ENCODE measurements at places on chromosomes 1 and 21. TPM values are rescaled to one million over a fixed set of nuclear protein-coding genes. Genes with fewer than 3 reads are reported as not detected.
A peak's percentile ranks its signal among the peaks of the same experiment; 100 is the strongest.

Gene MYBPH
- not detected for polyA plus RNA-seq

Gene CLCNKB
- polyA plus RNA-seq: 5.7 TPM

Gene CD48
- polyA plus RNA-seq: not detected

Gene XCL1
- 0.39 TPM for polyA plus RNA-seq

Gene RER1
- polyA plus RNA-seq: 134 TPM

Gene MGST3
- 201 TPM for polyA plus RNA-seq

Gene TGFB2
- 0.08 TPM for polyA plus RNA-seq

Gene CSF3R
- not detected for polyA plus RNA-seq

Gene DAB1
- polyA plus RNA-seq: 4.4 TPM

Gene TSSK3
- 1.2 TPM for polyA plus RNA-seq

Gene TNNI3K
- polyA plus RNA-seq: 0.41 TPM

Gene GSTM5
- polyA plus RNA-seq: 0.89 TPM

Gene RPAP2
- 3.9 TPM for polyA plus RNA-seq

Gene LAX1
- not detected for polyA plus RNA-seq

Gene DENND2C
- 0.96 TPM for polyA plus RNA-seq

Gene L1TD1
- 35.3 TPM for polyA plus RNA-seq

GRCh38 chr1:237911911-237912310 lies 21.2 kb upstream of the ZP4 start:
- no peak for DNase-seq

- no peak for DNase-seq
Measured at GRCh38 chr1:219798283-219799030, 129.9 kb downstream of the SLC30A10 start.

- DNase-seq: no peak
Measured at GRCh38 chr1:175834597-175834996, 91.2 kb upstream of the TNR start.

DNA sequence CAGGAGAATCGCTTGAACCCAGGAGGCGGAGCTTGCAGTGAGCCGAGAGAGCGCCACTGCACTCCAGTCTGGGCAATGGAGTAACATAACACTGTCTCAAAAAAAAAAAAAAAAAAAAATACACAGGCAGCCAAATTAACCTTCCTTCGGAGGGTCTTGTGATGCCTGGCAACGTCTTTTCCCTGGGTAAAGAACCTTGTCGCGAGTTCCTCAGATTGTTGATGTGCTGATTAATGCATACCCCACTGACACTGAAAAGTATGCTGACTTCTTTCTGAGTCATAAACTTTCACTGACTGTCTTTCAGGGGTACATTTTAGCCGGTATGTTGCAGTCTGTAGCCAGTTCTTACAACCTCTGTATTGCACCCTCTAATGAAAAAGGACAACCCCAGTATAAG lies 95.1 kb upstream of the SOD1 start:
- DNase-seq: no peak

GRCh38 chr1:206850401-206850800 lies 15.0 kb upstream of the IL20 start:
- no peak for DNase-seq

DNA sequence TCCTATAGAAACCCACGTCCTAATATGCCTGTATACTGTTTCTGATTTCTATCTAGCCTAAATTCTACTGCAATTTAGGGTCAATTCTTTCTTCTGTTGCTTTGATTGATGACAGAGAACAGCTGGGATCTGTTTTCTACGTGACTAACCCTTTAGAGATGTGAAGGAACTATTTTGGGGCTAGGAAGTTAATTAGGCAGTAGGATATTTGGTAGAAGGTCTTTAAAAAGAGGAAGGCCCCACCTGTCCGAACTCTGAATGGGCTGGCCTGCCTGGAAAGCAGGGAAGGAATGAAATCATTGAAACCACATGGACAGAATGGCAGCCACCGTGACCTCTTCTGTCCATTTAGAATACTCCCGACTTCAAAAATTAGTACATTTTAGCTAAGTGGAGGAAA lies 21.0 kb downstream of the EIF2D start:
- DNase-seq: no peak

GRCh38 chr1:172950528-172950927 lies 100.2 kb downstream of the TNFSF18 start:
- no peak for DNase-seq

- no peak for DNase-seq
Measured at GRCh38 chr1:202270871-202271326, 70.8 kb downstream of the UBE2T start.

- DNase-seq: no peak
Measured at GRCh38 chr1:46492269-46492853, 2.7 kb downstream of the DMBX1 start.

GRCh38 chr1:230215529-230215928 lies 148.5 kb downstream of the GALNT2 start:
- no peak for DNase-seq

DNA sequence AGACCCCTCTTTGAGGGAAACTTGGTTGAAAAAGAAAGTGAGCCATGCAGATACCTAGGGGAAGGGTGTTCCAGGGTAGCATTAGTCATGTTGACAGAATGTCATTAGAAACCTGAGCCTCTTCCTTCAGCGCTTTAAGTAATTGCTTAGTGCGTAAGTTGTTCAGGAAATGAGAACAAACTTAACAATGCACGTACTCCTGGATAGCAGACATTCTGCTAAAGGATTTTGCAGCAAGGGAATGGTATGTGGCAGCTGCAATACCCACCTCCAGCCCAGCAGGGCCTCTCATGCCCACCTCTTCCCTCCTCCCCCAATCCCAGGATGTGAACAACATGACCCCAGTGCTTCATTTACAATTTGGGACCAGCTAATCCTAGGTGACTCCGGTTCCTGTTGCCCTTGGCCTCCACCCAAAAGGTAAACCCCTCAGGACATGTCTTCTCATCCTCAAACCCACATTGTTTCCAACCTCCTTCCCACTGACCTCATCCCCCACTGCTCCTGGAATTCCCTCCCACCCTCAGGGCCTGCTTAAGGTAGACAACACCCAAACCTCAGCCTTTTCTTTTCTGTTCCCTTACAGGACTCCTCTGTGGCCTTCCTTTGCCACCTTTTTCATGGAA lies 98.0 kb upstream of the BCAR3 start:
- no peak for DNase-seq

DNA sequence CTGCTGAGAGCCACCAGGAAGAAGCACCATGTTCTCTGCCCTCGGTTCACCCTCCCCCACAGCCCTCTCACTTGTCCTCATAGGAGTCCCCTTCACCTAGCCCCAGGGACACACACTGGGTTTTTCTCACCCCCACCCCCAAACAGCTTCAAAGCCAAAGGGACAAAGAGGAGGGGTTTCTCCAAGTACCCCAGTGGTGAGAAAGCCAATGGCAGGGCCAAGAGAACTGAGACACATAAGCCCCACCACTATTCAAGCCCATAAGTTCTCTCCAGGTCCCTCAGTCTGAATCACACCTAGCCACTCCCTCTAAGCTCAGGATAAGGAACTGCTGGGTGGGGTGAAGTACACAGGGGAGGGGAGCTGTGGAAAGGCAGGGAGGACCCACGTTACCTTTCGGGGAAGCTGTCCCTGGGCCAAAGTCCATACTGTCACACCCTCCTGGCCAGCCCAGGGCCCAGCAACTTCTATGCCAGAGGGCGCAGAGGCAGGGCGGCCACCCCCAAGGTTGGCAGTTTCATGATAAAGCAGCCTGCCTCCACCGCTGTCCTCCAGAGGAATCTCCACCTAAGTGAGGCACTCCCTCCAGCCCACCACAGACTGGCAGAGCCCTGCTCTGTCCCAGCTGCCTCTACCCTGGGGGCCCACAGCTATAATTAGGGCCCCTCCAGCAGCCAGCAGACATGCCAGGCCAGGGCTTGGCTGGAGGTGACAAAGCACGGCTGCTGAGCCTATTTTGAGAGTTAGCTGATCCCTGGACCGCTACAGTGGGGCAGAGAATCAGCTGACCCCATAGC lies 39.0 kb upstream of the PPP1R15B start:
- no peak for DNase-seq

GRCh38 chr1:12433323-12434053 lies 184.5 kb downstream of the DHRS3 start:
- DNase-seq: peak; percentile 52

DNA sequence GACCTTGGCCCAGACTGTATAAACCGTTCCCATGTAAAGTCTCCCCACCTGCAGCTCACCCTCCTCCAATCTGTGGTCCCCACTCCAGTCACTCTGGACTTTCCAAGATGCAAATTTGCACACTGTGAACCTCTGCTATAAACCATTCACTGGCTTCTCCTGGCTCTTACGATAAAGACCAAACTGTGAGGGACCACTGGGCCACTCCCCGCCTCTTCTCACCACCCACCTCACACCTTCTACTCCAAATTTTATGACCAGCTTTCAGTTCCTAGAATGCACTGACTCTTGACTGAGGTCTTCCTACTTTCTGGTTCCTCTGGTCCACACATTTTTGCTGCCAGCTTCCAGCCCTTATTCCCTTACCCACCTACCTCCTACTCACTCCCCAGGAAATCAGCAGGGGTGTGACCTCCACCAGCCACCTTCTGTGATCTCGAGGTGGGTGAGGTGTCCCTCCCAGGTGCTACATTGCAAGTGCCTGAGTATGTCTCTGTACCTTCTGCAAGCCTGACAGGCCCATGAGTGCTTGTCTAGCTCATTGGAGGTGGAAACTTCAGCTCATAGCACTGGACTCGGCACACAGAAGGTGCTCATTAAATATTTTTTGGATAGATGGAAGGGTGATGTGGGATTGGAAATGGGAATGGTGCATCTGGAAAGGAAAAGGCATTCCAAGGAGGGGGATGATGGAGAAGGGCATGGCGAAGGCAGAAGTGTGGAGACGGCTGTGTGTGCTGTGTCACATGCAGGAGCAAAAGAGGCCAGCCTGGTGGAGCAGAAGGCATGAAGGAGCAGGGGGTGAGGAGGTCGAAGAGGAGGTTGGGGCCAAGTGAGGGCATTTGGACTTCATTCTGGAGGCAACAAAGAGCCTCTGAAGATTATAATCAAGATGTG lies 15.6 kb upstream of the CSF1 start:
- DNase-seq: no peak

- no peak for DNase-seq
Measured at GRCh38 chr1:116311193-116311592, 61.9 kb upstream of the ATP1A1 start.

GRCh38 chr1:22201023-22201422 lies 58.1 kb upstream of the WNT4 start:
- DNase-seq: no peak

GRCh38 chr1:116733476-116734365 lies 20.5 kb upstream of the CD2 start:
- no peak for DNase-seq

GRCh38 chr1:243731301-243731891 lies 118.6 kb downstream of the AKT3 start:
- DNase-seq: no peak

GRCh38 chr1:28974432-28974831 lies 60.1 kb downstream of the EPB41 start:
- no peak for DNase-seq

DNA sequence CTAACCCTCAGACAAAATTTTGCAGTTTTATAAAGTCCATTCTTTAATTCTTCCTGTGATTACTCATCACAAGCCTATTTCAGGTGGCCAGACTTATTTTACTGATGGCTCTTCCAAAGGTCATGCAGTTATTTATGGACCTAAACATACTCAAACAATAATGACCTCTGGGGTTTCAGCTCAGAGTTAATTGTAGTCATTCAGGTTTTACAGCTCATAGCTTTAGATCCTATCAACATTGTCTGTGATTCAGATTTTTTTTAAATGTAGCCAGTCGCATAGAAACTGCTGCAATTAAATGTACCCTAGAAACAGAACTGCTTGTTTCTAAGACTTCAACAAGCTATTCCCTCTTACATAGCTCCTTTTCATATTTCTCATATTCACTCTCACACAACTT lies 270.8 kb downstream of the COL11A1 start:
- DNase-seq: no peak

DNA sequence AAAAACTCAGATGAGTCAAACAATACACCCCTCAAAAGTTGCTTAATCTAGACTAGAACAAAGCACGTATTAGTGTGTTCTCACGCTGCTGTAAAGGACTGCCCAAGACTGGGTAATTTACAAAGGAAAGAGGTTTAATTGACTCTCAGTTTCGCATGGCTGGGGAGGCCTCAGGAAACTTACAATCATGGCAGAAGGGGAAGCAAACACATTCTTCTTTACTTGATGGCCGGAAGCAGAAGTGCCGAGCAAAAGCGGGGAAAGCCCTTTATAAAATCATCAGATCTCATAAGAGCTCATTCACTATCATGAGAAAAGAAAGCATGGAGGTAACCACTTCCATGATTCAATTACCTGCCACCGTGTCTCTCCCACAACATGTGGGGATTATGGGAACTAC lies 10.1 kb downstream of the JAM2 start:
- DNase-seq: no peak

DNA sequence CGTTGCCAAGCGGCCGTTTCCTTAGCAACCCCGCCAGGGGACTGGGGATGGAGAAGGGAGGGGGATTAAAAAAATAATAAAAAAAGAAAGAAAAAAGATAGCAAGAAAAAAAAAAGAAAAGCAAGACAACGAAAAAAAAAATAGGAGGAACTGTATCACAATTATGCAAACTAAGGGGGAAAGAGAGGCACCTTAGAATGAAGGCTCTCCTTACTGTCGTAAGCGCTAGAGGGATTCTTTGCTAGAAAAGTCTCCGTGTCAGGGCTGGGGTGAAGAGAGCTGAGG lies 625 bp upstream of the NEGR1 start:
- no peak for DNase-seq

- DNase-seq: no peak
Measured at GRCh38 chr1:18938707-18939070, 17.8 kb downstream of the IFFO2 start.

GRCh38 chr1:62177621-62178020 lies 17.0 kb upstream of the L1TD1 start:
- DNase-seq: no peak

- no peak for DNase-seq
Measured at GRCh38 chr1:22594396-22594795, 31.1 kb downstream of the EPHA8 start.

DNA sequence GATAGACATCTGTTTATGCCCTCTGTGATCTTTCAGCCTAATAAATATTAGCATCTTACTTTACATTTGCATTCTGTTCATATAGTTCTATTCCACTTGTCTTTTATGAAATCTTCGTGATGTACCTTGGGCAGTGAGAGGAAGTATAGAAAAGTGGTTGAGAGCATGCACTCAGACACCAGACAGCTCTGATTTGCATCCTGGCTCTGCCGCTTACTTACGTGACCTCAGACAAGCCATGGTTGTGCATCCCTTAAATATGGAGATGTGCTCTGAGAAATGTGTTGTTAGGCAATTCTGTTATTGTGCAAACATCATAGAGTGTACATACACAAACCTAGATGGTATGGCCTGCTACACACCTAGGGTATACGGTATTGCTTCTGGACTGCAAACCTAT lies 22.9 kb downstream of the OVGP1 start:
- DNase-seq: no peak

- no peak for DNase-seq
Measured at GRCh38 chr1:209063767-209064659, 519.5 kb upstream of the CAMK1G start.

DNA sequence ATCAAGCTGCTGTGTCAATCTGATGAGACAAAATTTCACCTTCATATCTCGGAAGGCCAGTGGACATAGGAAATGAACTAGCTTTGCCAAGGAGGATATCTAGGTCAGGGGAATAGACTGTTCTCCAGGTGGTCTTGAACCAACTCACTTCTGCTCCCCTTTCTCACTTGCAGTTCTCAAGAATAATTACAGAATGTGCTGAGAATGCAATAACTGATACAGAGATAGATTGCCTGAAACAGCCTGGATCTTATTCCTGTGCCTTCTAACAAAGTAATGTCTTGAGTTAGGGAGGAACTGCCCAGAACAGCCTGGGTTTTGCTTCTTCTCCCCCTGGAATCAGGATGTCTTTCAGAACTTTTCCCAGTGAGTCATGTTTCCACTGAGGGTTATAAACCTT lies 636.7 kb downstream of the KCNT2 start:
- no peak for DNase-seq

- DNase-seq: no peak
Measured at GRCh38 chr1:212536586-212536985, 72.0 kb upstream of the ATF3 start.

All from H1 (cell line).